ENCODE measurements at places on chromosomes 4 and X. TPM values are rescaled to one million over a fixed set of nuclear protein-coding genes. Genes with fewer than 3 reads are reported as not detected.

DNA sequence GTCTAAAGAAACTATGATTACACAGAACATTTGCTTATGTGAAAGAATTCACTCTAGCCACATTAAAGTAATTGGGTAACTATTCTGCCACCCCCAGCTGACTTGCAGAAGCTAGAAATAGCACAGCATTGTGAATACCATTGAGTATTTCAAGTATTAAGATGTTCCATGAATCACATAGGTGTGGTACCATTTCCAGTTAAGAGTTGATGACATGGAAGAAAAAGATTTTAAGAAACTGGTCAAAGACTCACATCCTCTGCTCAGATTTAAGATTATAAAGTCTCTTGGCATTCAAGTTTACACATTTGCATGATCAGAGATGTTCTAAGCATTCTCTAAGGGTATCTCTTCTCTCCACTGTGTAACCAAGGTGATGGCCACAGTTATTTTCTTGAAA is 287.5 kb downstream of the CAMK2D start:
- no peak for DNase-seq

- peak; percentile 19 for DNase-seq
These were observed 38.5 kb upstream of the PROM1 start for GRCh38 chr4:16122308-16122711.

- DNase-seq = no peak
These were observed 60.0 kb upstream of the TEX13D start for GRCh38 chrX:124272370-124272982.

DNA sequence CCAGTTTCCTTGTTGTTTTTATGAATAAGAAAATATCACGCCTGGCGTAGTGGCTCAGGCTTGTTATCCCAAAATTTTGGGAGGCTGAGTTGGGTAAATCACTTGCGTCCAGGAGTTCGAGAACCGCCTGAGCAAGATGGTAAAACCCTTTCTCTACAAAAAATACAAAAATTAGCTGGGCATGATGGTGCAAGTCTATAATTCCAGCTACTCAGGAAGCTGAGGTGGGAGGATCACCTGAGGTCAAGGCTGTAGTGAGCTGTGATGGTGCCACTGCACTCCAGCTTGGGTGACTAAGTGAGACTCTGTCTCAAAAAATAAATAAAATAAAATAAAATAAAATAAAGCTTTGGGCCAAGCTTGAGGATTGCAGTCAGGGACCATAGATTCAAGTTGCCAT is 827.2 kb downstream of the FSTL5 start:
- no peak for DNase-seq

The CT45A2 gene
- total RNA-seq = not detected

The CD40LG gene
- total RNA-seq = not detected

GRCh38 chrX:151004085-151004484 is 20.9 kb downstream of the HMGB3 start:
- no peak for DNase-seq

- no peak for DNase-seq
These were observed 90.4 kb upstream of the RAB40AL start for GRCh38 chrX:102846544-102847236.

DNA sequence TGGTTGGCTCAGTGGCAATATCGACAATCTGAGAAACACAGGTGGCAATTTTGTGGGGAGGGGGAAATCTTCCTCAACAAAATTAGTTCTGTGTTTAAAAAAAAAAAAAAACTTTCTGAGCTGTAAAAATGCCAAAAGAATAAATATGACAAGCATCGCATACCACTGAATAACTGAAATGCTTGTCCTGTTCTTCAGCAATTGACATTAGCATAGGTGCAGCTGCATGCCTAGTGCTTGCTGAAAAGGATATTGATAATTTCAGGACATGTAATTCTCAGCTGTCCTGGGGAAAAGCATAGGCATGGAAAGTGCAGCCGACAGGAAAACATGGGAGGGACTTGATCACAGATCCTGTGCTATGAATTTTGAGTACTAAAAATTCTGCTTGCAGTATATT is 147.2 kb downstream of the SOWAHB start:
- DNase-seq = no peak

DNA sequence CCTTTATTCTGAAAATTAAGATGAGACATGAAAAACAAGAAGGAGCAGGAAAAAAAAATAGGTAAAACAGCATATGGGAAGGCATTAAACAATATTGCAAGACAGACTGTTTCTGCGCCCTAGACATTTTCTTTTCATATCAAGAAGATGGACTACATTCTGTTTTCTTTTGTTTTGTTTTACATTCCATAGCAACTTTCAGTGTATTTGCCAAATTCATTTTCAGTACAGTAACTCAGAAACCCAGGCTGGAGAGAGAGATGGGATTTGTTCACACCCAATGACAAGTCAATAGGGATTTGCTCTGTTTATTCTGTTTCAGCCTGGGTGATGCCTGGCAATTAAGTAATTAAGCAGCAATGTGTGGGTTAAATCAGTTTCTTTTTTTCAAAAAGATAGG is 892.8 kb upstream of the DIAPH2 start:
- no peak for DNase-seq

The ADH1A gene
- not detected for total RNA-seq

DNA sequence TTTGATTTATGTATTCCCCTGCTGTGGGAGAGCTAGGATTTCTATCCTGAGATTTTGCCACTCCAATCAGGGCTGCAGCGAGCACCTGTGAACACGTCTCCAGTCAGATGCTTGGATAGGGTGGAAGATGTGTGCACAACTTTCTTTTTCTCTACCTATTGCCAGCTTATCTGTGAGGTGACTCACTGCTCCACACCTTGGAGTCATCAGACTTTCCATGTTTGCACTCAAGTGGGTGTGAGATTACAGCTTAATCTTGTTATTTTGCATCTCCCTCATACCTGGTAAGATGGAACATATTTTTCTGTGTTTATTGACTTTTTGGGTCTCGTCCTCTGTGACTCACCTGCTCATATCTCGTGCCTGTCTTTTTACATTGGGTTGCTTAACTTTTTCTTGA is 32.2 kb downstream of the PSAPL1 start:
- DNase-seq = peak; percentile 21

DNA sequence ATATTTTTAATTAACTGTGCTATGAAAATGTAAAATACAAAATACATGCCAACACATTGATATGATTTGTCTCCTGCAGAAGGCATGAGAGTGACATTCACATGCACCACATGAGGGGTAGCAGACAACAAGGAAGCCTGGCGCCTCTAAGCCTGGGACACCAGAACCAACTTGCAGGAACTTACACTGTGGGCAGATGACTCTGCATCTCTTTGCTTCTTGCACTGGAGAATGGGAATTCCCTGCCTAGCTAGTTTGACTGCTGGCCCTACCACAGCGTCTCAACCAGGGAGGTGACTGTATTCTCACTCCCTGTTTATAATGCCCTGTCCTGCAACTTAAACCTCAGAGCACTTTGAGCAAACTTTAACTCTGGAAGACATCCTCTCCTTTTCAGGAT is 40.5 kb downstream of the PAGE2 start:
- no peak for DNase-seq

The XAGE1A gene
- total RNA-seq = not detected

- DNase-seq = no peak
These were observed 5.2 kb upstream of the TMEM156 start for GRCh38 chr4:39037491-39037825.

The MYOZ2 gene
- total RNA-seq = not detected

The PDS5A gene
- total RNA-seq = 72.8 TPM

GRCh38 chrX:44253575-44253942 is 89.9 kb downstream of the EFHC2 start:
- no peak for DNase-seq

DNA sequence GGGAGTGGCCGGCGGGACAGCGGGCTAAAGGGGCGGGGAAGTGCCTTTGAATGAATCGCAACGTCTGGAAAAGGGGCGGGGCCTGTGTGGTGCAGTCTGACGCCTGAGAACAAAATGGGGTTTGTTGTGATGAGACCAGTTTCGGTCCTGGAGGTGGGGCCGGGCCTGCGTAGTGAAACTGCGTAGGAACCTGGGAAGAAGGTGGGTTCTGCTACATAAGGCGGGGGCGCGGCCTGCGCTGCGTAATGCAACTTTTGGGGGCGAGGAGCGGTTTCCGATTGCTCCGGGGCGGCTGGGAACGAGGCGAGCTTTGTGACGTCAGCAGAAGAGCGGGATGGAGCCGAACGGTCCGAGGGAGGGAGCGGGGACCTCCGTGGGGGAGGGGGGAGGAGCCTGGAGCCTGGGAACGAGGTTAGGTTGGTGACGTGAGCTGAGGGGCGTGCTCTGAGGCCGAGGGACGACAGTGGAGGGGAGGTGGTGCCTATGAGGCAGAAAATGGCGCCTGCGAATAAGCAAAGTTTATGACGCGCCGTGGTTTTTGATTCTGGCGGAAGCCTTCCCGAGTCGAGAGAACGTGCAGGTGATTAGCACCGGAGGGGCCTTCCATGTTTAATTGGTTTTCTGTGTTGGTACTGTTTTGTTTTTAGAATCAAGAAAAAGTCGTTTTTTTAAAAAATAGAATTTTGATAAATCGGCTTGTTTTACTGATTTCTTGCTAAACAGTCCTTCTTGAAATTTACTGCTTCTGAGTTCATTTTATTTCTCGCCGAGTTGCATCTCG is 714 bp downstream of the USP11 start:
- peak; percentile 99 for DNase-seq

The CDS1 gene
- total RNA-seq = not detected

GRCh38 chr4:140069066-140069465 is 84.9 kb downstream of the MAML3 start:
- no peak for DNase-seq

GRCh38 chrX:72621625-72622485 is 49.2 kb upstream of the HDAC8 start:
- DNase-seq = no peak

DNA sequence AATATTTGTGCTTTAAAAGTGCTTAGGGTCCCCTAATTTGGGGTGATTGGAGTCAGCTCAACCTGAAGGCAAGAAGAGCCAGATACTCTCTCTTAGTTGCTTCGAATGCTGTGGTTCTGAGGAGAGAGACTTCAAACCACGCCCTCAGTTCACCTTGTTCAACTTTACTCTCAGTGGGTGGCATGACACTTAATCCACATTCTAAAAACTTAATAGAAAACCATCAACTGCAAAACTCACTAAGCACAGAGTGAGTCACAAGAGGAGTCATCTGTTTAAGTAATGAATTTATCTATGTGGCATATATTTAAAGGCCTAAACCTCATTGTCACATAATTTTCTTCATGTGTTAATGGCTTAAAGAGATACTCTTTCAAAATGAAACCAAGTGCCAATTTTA is 99.5 kb upstream of the SLC4A4 start:
- DNase-seq = no peak

- no peak for DNase-seq
These were observed 28.8 kb downstream of the UVSSA start for GRCh38 chr4:1375761-1376322.

The ARHGAP6 gene
- 4.2 TPM for total RNA-seq

- no peak for DNase-seq
These were observed 25.3 kb downstream of the STIM2 start for GRCh38 chr4:26885912-26886274.

- no peak for DNase-seq
These were observed 132.1 kb downstream of the SPRY1 start for GRCh38 chr4:123528501-123529277.

DNA sequence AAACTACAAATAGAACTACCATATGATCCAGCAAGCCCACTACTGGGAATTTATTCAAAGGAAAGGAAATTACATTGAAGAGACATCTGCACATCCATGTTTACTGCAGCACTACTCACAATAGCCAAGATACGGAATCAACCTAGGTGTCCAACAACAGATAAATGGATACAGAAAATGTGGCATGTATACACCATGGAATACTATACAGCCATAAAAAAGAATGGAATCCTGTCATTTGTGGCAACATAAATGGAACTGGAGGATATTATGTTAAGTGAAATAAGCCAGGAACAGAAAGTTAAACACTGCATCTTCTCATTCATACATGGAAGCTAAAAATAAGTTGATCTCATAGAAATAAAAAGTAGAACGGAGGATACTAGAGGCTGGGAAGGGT is 58.1 kb downstream of the RPS3A start:
- no peak for DNase-seq
